BE2C (cell line): ENCODE measurements at places on chromosomes 2 and 18.

- no peak for DNase-seq
Measured at GRCh38 chr2:28601616-28602015, 105.8 kb downstream of the PLB1 start.

DNA sequence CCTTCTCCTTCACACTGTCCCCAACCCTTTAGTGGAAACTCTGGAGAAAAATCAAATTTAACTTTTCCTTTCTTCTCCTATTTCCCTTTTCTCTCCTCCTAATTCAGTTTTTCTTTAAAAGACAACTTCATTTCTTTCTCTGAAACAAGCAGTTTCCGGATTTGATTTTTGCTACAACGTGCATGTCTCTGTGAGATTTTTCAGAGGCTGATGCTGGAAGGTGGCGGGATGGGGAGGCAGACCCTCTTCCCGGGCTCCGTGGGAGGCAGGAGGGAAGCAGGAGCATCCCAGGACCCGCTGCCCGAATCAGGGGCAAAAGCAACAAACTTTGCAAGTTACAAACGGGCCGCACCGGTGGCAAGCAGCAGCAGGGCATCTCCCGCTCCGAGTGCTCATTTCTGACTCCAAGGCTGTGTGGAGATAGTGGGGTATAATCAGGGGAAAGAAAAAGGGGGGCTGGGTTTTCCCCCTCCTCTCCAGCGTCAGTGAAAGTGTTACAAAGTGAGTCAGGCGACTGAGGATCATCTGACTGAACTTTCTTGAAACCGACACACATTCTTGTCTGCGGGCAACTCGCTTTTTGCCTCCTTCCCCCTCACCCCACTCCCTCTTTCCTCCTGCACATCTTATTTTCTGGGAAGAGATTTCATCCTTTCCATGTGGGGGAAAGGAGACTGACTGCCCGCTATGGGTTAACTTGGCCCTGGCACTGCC is 6.4 kb downstream of the ZEB2 start:
- no peak for DNase-seq

DNA sequence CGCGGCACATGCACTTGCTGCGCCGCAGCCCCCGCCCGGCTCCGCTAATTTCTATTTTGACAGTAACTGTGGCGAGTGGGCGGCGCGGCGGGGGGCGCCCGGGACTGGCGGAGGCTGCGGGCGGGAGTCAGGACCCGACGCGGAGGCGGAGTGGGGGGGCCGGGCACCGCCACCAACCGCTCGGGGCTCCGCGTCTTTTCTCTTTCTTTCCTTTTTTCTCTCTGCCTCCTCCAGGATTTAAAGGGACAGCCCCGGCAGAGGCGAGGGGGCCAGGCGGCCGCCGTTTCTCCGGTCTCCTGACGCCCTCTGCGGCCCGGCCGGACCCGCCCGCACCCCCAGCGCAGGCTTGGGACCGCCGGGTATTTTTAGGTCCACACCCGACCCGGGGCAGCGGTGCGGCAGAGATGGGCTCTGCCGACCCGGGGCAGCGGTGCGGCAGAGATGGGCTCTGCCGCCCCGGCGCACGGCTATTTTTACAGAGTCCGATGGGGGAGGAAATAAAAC is 460 bp upstream of the ZBTB7C start:
- DNase-seq, result peak; percentile 19

DNA sequence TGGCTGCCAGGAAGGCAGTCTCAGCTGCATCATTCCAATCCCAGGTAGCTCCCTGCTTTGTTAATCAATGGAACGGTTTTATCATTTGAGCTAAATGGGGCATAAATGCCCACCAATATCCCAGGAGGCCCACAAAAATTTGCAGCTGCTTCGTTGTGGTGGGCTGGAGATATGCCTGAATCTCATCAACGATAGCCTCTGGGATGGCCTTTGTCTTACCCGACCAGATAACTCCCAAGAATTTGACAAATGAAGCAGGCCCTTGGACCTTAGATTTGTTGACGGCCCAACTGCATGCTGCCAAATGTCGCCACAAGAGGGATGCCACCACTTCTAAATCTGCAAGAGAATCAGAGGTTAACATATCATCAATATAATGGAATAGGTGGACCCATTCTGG is 236.4 kb downstream of the MBD5 start:
- DNase-seq, result no peak

DNA sequence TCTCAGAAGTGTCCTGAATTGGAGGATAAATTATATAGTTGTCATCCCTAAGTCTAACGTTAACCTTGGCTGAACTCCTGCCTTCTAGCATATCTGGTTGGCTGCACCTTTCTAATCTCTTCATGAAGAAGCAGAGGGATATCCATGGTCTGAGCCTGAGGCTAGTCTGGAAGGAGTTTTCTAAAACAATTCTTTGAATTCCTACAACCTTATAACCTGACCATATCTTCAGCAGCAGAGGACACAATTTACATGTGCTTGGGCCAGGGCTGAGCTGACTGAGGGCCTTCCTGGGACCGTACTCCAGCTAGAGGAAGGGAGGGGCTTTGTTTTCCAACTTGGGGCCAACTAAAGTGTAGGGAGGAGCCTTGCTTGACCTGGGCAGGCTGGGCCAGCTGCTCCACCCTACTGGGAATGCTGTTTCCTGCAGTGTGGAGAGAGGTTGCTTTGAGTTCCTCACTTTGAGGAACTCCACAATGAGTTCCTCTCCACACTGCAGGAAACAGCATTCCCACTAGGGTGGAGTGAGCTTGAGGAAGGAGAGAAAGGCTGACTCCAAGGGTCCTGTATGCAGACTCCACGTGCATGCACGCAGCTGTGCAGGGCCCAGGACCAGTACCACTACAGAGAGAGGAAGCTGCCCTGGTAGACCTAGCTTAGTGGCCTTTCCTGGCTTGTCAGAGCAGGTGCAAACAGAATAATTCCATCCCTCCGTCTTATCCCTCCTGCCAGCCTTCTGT is 19.6 kb downstream of the CEP68 start:
- DNase-seq, result no peak

GRCh38 chr2:74540291-74540690 is 10.6 kb downstream of the HTRA2 start:
- no peak for DNase-seq

GRCh38 chr2:46984040-46984439 is 68.4 kb upstream of the MCFD2 start:
- DNase-seq, result no peak

DNA sequence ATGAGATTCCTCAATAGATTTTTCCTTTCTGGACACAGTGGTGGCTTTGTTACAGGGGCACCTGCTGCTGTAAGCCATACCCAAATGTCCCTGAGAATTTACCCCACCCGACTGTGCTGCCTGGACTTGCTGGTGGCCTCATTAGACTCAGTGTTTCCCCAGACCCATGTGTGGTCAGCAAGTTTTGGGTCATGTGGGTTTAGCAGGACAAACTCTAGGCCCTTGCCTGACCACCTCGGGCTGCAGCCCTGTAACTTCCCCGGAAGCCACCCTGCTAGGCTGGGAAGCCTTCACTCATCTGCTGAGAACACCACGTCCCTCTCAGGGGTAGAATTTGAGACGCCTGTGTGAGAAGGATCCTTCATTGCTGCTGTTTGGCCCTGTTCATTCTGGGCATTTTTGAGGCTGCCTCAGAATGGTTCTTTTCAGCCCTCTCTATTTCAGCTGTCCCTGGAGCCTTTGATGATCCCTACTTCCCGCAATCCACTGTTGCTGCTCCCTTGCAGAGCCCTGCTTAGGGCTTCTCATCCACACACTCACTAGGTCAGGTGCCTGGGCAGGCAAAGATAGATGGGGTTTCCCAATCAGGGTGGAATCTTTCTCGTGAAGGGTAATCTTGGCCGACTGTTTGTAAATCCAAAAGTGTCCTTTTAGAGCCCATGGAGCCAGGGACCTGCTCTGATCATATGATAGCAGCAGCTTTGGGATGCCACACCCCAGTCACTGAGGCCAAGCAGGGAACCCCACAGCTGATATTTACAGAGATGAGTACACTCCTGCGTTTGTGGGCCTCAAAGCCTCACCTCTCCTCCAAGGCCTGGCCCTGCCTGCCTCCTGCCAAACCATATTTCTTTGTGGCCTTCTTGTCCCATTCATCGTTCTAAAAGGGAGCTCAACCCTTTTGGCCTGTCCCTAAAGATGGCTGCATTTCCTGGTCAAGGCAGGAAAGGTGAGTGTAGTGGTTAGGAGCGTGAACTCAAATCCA is 6.7 kb downstream of the EHD3 start:
- no peak for DNase-seq

DNA sequence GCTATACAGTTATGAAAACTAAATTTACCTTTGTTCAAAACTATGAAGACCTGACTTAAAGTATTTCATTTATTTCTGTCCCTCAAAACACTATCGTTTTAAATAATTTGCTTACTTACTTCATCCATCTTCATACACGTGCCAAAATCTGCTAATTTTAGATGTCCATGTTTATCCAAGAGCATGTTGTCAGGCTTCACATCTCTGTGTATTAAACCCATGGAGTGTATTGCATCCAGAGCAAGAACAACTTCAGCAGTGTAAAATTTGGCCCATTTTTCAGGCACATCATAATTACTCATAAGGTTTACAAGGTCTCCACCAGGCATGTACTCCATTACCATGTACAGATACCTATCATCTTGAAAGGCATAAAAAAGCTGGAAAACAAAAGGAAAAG is 80.3 kb downstream of the SLC66A3 start:
- DNase-seq, result no peak

DNA sequence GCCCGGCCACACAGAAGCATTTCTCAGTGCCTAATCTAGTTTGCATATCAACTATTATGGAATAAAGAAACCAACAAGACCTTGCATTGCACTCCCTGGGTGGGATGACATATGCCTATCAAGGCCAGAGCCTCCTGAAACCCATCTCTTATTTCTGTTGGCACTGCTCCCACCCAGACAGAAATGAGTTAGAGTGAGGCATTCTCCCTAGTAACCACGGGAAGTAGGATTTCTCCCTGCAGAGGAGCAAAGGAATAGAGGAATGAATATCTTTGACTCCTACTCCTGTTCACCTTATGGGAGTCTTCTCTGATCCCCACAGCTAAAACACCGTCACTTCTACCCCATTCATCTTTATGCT is 24.2 kb upstream of the SCYGR1 start:
- no peak for DNase-seq

DNA sequence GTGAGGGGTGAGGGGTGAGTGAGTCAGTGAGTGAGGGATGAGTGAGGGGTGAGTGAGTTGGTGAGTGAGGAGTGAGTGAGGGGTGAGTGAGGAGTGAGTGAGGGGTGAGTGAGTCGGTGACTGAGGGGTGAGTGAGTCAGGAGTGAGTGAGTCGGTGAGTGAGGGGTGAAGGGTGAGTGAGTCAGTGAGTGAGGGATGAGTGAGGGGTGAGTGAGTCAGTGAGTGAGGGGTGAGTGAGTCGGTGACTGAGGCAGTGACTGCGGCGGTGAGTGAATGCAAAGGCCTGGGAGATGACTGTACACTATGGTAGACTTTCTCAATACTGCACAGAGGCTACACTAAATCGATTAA is 16.6 kb downstream of the THAP4 start:
- no peak for DNase-seq

DNA sequence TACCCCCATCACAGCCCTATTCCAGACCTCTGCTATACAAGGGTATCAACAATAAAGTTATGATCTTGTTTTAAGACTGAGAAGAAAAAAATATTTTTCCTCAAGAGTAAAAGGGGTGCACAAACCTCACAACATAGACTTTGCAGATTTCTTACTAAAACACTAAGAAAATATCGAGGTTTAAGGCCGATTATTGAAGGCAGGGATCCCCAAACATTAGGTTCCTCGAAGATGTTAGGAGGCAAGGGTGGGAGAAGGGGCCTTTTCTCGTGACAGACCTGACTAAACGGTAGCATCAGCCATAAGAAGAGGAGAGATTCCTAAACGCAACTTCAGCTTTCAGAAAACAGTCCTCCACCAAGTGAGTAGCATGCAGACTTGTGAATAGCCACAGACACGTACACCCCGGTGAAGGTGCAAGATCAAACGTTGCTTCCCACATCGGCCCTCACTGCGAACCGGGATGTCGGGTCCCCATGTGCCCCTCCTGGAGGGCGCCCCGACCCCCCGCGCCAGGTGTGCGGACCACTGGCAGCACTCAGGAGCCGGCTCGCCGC is 678 bp downstream of the PIAS2 start:
- DNase-seq, result no peak

DNA sequence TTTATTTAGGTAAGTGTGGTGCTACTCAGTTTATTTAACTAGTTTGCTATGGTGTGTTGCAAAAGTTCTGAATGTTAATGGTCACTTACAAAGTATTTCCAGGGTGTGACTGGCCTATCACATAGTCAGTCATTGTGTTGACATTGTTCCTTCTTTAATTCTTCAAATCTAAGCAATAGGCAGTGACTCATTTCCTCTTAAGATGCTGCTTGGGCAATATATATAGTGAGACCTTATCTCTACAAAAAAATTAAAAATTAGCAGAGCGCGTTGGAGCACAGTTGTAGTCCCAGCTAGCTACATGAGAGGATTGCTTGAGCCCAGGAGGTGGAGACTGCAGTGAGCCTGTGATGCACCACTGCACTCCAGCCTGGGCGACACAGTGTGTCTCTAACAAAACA is 5.8 kb upstream of the CCDC88A start:
- no peak for DNase-seq

DNA sequence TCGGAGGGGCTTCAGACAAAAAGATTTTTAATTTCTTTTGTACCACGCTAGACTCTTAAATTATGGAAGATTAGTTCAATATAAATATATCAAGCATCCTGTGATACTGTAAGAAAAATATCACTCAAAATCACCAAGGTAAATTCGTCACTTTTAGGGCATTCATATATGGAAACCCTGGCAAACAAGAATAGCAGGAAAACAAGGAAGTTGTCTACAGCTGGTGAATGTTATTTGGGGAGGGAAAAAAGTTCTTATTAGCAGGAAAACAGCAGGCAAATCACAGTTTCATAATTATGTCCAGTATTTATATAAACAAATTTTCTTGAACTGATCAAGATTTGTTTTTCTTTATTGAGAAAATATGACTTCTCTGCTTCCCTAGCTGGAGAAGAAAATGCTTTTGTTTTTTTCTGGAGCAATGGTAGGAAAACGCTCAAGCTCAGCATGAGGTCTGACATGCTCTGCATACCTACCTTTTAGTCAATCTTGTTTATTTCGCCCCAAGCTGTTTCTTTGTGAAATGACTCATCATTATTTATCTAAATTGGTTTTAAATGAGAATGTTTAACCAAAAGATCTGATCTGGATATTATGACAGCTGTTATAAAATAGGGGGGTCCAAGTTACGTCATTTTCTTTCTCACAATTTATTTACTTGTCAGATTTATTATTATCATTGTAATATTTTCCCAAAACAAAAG is 14.7 kb downstream of the LINC00305 start:
- no peak for DNase-seq

DNA sequence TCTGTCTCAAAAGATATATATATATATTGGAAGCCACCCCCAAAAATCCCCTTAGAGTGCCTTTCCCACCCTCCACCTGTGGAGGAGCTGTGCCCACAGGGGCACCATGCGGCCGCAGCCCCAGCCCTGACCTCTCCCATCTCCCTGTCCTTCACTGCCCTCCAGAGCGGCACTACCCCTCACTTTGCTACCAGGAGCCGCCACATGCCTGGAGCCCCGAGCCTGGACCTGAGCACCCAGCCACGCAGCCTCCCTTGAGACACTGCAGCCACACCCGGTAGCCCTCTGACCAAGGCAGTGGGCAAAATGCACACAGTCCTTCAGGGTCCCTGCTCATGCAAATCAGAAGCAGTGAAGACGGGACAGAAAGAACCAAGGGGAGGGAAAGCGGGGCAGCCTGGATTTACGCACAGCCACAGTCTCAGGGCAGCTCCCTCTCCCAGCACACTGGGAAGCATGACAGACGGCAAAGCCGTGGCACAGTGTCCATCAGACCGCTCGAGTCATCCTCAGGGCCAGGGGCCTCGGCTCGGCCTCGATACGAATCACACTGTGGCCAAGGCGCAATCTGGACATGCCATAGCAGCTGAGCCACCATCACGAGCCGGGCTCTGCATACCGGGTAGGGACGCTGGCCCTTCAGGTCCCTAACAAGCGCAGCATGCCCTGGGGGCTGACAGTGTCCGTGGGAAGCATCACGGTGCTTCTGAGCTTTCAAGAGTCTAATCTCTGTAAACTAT is 10.1 kb downstream of the HDAC4 start:
- peak; percentile 6 for DNase-seq
